ENCODE measurements at places on chromosomes 13 and 19.

- no peak for DNase-seq
Observed at GRCh38 chr19:46197314-46198070, 32.0 kb upstream of the IGFL1 start.

DNA sequence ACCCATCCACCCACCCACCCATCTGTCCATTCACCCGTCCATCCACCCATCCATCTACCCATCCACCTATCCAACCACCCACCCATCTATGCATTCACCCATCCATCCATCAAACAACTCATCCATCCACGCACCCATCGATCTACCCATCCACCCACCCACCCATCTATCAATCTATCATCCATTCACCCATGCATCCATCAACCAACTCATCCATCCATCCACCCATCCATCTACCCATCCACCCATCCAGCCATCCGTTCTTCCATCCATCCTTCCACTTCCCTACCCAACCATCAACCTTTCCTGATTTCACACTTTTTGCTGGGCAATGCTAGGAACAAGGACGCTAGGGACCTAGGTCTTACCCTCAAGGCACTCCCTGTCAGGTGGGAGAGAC, 2.1 kb downstream of the TMEM238 start:
- DNase-seq: no peak

DNA sequence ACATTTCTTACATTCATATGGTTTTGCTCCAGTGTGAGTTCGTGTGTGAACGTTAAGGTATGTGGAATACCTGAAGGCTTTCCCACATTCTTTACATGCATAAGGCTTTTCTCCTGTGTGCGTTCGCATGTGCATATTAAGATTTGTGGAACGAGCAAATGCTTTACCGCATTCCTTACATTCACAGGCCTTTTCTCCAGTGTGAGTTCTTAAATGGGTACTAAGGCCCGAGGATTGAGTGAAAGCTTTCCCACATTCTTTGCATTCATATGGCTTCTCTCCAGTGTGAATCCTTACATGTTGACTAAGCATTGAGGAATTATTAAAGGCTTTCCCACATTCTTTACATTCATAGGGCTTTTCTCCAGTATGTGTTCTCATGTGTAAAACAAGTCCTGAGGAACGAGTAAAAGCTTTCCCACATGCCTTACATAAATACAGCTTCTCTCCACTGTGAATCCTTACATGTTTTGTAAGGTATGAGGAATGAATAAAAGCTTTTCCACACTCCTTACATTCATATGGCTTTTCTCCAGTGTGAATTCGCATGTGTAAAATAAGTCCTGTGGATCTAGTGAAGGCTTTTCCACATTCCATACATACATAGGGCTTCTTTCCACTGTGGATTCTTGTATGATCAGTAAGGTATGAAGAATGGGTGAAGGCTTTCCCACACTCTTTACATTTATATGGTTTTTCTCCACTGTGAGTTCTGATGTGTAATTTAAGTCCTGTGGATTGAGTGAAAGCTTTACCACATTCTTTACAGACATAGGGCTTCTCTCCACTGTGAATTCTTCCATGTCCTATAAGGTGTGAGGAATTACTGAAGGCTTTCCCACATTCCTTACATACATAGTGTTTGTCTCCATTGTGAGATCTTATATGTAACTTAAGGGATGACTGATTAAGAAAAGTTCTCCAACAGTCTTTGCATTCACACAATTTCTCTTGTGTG, 10.7 kb downstream of the ZNF846 start:
- no peak for DNase-seq

- DNase-seq: no peak
Observed at GRCh38 chr13:36680913-36681312, 7.1 kb downstream of the SERTM1 start.

GRCh38 chr13:73212482-73212881, 153.7 kb downstream of the KLF5 start:
- no peak for DNase-seq

DNA sequence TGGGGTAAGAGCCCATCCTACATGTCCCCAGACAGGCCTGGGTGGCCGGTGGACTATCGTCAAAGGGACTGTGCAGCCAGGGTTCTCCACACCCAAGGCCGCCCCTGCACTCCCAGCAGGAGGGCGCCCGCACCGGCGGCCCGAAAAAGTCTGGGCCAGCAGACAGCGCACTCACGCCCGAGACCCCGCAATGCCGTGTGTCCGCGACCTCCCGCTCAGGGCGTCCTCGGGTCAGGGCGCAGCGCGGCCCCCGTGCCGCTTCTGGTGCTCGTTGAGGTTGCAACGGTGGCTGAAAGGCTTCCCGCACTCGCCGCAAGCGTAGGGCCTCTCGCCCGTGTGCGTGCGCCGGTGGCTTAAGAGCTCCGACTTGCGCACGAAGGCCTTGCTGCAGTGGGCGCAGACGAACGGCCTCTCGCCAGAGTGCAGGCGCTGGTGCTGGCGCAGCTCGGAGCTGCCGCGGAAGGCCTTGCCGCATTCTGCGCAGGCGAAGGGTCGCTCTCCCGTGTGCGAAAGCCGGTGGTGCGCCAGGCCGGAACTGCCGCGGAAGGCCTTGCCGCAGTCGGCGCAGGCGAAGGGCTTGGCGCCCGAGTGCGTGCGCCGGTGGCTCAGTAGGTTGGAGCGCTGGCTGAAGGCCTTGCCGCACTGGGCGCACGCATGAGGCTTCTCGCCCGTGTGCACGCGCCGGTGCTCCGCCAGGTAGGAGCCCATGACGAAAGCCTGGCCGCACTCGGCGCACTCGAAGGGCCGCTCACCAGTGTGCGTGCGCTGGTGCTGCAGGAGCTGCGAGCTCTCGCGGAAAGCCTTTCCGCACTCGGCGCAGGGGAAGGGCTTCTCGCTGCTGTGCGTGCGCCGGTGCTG, 2.8 kb upstream of the A1BG start:
- DNase-seq: no peak

DNA sequence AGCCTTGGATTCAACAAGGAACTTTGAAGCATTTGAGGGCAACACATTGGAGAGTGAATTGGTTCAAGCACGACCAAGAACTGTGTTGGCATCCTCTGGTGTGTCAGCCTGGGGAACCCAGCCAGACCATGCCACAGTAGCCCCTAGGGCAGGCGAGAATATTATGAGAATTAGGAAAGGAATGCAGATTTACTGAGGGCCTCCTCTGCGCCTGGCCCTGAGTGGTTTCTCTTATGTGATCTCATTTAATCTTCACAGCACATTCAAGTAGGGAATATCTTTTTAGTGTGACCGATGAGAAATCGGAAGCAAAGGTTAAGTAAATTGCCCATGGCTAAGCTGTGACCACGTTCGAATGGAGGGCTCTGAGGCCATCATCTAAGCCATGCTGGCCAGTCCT, 15.3 kb upstream of the ERICH6B start:
- DNase-seq: no peak

- no peak for DNase-seq
Observed at GRCh38 chr13:94182185-94182761, 297.2 kb downstream of the DCT start.

GRCh38 chr13:109996404-109996960, 210.1 kb upstream of the IRS2 start:
- DNase-seq: no peak

DNA sequence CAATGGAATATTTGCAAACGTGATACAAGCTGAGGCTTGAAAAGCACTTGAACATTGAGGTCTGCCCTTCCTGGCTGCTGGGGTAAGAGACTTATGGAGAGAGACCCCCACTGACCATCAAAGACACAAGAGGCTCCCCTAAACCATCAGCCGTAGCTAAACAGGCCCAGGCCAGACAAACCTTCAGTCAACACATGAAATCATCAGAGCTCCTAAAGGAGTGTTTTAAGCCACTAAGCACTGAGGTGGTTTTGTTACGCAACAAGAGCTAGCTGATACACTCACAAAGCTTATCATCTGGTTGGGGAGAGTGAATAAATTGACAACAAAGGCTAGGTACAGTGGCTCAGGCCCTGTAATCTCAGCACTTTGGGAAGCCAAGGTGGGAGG, 110.4 kb downstream of the ZNF557 start:
- DNase-seq: no peak

DNA sequence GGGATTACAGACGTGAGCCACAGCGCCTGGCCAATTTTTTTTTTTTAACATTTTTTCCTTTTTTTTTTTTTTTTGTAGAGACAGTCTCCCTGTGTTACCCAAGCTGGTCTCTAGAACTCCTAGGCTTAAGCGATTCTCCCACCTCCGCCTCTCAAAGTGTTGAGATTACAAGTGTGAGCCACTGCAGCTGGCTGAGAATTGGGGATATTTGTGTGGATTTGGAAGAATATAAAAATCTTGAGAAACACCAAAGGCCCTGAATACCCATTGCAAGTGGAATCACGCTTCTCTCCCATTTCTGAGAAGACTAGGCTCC, 79.9 kb upstream of the ABCC4 start:
- DNase-seq: no peak

- no peak for DNase-seq
Observed at GRCh38 chr13:113785051-113786010, 26.3 kb downstream of the TMEM255B start.

DNA sequence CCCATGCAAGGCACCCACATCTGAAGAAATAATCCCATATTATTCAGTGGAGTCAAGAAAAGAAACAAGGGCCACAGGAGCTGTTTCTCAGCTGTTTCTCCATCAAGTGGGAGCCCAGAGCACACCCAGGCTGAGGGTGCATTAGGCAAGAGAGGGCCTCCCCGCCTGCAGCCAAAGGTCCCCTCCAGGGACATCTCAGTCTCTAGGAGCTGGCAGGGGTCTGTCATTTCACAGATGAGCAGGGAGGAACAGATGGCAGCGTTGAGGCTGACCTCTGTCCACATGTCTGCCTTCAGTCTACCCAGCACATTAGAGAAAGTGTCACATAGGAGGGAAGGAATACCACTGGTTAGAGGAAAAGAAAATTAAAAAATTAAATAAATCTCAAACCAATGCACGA, 157.7 kb downstream of the ZNF536 start:
- DNase-seq: no peak

DNA sequence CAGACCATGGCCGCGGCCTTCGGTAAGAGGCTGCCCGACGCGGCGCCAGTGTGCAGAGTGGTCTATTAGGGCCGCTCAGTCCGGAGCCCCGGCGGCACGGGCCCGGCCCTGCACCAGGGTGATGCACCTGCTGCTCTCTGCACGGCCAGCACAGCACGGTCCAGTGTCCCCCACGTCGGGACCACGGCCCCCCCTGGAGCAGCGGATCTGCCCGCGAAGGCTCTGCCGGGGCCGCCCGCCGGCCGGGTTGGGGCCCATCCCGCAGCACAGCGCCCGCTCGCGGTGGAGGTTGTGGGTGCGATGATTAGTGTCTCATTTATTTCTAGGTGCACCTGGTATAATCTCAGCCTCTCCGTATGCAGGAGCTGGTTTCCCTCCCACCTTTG, 7.9 kb downstream of the PTBP1 start:
- no peak for DNase-seq

DNA sequence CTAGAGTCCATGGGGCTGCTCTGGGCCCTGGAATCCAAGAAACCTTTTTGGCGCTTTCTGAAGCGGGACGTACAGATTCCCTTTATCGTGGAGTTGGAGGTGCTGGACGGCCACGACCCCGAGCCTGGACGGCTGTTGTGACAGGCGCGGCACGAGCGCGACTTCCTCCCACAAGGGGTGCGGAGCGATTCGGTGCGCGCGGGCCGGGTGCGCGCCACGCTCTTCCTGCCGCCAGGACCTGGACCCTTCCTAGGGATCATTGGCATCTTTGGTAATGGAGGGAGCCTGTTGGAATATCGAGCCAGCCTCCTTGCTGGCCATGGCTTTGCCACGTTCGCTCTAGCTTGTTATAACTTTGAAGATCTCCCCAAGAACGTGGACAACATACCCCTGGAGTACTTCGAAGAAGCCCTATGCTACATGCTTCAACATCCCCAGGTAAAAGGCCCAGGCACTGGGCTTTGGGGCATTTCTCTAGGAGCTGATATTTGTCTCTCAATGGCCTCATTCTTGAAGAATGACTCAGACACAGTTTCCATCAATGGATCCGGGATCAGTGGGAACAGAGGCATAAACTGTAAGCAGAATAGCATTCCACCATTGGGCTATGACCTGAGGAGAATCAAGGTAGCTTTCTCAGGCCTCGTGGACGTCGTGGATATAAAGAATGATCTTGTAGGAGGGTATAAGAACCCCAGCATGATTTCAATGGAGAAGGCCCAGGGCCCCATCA, 3.5 kb upstream of the ZFP82 start:
- DNase-seq: no peak

- DNase-seq: no peak
Observed at GRCh38 chr19:38952395-38953165, 21.8 kb downstream of the MRPS12 start.

- DNase-seq: no peak
Observed at GRCh38 chr13:63693696-63694095, 2278.0 kb upstream of the PCDH20 start.

DNA sequence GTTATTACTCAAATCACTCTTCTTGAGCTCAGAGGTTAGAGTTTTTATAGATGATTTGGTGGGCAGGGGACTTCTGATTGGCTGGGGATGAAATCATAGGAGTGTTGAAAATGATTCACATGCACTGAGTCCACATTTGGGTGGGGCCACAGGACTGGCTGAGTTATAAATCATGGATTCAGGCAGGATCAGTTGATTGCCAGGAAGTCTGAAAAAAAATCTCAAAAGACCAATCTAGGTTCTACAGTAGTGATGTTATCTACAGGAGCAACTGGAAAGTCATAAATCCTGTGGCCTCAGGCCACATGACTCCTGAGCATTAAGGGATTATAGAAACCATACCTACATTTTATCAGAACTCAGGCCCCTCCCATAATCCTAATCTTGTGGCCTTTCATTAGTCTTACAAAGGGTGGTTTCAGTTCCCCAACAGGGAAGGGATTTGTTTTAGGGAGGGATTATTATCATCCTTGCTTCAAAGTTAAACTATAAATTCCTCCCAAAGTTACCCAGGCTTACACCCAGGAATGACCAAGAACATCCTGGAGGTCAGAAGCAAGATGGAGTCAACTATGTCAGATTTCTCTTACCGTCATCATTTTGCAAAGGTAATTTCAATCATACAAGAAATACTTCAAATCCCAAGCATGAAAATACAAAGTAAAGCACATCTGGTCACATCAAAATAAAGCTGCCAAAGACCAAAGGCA, 5.6 kb upstream of the CCDC70 start:
- DNase-seq: no peak

GRCh38 chr13:34044041-34044440, 226.1 kb downstream of the RFC3 start:
- DNase-seq: no peak

DNA sequence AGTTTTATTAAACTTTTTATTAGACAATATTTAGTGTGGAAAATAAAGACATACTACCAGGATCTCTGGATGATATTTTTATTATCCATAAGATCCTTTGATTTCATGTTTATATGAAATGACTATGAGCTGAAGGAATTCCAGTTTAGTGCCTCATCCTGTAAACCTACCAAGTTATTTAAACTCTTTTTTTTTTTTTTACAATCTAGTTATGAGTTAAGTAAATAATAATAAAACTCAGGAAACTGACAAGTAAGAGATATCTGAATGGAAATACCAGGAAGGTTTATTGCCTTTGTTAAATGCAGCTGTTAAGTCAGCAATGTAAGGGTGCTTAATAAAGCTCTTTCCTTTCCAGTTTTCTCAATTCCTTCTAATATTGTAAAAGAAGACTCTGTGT, 53.9 kb downstream of the RXFP2 start:
- DNase-seq: no peak
